ENCODE measurements at places on chromosomes 2 and 18.

- no peak for DNase-seq
Measured at GRCh38 chr2:221385716-221386115, 186.4 kb downstream of the EPHA4 start.

- DNase-seq: no peak
Measured at GRCh38 chr2:13597176-13597575, 880.4 kb downstream of the TRIB2 start.

DNA sequence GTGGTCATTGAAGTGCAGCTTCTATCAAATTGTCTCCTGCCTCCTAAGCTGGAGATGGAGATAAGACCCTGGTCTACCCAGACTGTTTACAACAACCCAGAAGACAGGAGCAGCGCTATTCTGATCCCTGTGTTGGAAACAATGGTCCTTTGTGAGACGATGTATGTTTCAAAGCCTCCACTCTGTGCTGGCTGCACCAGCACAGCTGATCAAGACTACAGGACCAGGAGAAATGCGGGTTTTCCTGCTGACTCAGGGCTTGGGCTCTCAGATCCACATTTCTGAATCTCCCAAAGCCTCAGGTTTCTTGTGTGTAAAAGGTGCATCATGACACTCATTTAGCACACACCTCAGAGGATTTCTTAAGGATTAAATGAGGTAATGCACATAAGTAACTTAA is 92.0 kb downstream of the POU3F3 start:
- DNase-seq: no peak

GRCh38 chr2:32446369-32446768 is 89.5 kb downstream of the BIRC6 start:
- no peak for DNase-seq

- no peak for DNase-seq
Measured at GRCh38 chr18:5972298-5972697, 77.0 kb upstream of the TMEM200C start.

- DNase-seq: no peak
Measured at GRCh38 chr2:98464772-98465310, 20.2 kb downstream of the INPP4A start.

GRCh38 chr2:218166791-218167190 is at the start of gene CXCR1:
Gene CXCR1 (minus strand): TSS chr2:218166962. CDS start chr2:218165211, 1,751 bp downstream.
- no peak for DNase-seq

GRCh38 chr2:179532863-179533278 is 268.2 kb upstream of the SESTD1 start:
- no peak for DNase-seq

- DNase-seq: no peak
Measured at GRCh38 chr2:39435741-39436591, 1.1 kb downstream of the MAP4K3 start.

- DNase-seq: no peak
Measured at GRCh38 chr2:1482253-1482675, 69.0 kb downstream of the TPO start.

DNA sequence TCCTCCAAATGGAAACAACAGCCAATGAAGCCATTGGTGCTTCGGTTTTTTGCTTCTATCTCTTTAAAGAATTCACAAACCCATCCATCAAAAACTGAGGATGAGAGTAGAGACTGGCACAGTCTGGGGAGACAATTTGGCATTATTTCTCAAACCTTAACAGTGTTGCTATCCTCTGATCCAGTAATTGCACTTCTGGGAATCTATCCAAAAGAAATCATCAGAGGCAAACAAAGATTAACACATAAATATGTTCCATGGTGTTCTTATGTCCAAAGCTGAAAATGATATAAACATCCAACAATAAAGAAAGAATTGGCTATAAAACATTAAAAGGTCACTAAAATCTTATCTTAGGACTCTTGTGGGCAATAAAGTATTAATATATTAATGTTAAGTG is 35.1 kb downstream of the REEP1 start:
- no peak for DNase-seq

DNA sequence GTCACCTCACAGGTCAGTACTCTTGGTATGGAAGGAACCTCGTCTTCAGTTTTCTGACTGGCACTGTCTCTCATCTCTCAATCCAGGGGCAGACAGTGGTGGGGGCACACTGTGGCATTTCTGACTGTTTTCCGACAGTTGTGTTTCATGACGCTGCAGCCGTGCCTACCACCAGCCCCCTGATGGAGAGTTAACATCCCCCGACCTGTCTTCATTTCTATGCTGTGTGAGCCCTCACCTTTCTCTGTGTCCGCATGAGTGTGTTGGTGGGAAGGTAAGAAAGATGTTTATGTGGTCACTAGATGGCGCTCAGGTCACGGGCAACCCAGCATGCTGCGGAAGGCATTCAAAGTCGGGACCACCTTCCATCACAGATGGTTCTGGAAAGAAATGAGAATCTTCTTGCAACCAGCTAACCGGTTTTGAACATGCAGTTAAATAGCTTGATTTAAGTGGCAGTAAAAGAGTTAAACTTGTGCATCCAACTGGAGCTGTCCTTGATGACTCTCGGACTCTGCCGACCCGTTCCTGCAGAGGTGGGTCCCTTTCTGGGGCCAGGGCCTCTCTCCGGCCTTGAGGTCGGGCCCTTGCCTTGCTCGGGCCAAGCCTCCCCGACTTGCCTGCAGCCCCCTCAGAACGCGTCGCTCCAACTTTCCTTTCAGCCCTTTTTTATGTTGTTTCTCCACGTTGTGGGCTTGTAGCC is 92.4 kb downstream of the DYSF start:
- DNase-seq: no peak

GRCh38 chr2:44137872-44138551 is 30.7 kb upstream of the PPM1B start:
- no peak for DNase-seq

GRCh38 chr2:182064019-182064778 is 78.5 kb downstream of the PPP1R1C start:
- no peak for DNase-seq

DNA sequence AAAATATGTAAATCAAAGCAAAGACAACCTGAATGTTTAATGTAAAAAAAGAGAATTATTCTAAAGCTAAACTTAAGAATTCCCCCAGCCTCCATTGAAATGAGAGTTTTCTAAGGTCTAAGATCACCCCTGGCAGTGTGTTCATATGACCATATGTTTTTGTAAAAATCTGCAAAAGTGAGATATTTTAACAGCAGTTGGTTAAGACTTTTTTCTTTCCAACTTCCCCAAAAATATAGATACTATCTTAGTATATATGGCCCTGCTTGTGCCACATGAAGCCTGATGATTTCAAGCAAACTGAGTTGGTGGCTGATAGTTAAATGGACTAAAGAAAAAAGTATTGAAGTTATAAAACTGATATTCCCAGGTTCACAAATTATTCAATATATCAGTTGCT is 35.4 kb downstream of the ZNF804A start:
- no peak for DNase-seq

- no peak for DNase-seq
Measured at GRCh38 chr2:181585732-181586131, 71.2 kb downstream of the CERKL start.

DNA sequence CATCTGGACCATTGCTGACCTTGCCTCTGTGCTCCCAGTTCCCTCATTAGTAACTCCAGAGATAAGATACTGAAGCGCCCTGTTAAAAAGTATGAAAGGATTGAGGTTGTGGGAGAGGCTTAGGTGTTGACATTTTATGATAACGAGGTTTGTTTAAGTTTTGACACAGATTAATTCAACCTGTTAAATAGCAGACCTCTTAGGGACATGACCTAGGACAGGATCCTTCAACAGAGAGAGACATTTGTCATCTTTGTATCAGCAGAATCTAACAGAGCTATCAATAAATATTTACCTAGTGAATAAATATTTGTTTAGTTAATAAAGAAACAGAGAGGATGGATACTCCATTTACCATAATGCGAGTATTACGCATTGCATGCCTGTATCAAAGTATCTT is 99.5 kb downstream of the DCC start:
- DNase-seq: no peak

GRCh38 chr2:207040696-207041095 is 101.4 kb downstream of the CPO start:
- no peak for DNase-seq

GRCh38 chr2:234060236-234060635 is 9.7 kb downstream of the SPP2 start:
- DNase-seq: no peak

DNA sequence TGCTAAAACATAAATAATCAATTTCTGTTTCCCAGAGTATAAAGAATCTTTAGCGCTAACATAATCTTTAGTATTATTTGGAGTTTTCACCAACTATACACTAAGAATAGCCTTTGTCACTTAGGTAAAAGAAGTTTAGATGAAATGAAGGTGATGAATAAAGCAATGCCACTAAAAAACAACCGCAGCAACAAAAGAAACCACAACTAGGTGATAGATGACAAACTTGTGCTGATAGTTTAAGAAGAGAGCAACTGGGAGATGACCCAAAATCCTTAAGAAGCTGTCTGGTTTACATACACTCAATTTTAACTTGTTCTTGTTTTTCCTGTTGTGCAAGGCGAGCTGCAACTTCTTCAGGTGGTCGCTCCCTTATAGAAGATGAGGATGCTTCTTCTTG is 24.8 kb downstream of the IMMT start:
- DNase-seq: no peak

DNA sequence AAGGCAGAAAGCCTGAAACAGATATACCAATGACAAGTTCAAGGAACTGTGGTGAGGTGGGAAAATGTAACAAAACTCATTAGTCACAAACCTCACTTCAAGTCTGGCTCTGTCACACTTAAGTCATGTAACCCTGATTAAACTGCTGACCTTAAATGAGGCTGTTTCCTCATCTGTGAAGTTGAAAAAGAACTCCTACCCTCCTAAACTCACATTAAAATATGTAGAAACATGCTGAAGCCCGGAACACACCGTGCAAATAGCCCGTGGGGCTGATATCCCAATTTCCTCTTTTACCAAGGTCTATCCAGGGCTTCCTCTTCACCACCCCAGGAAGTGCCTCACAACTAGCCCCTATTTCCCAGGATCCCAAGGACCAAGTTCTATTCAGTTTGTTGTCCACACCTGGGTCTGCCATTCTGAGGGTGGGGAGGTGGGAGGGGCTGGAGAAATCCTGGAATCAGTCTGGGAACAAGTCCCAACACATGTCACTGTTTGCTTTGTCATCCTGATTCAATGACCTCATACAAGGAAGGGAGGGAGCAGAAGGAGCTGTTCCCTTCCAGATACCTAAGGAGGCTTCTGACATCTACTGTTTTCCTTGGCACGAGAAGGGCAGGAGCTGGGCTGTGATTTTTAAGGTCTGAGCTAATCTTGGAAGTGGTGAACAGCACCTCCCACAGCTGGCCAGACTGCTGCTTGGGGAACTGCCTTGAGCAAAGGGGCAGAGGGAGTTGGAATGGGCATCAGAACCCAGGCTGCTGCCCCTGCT is 42.3 kb downstream of the SLC4A1AP start:
- no peak for DNase-seq

GRCh38 chr2:48567671-48568070 is 37.7 kb downstream of the STON1 start:
- DNase-seq: no peak

- no peak for DNase-seq
Measured at GRCh38 chr2:102498414-102498813, 25.4 kb downstream of the SLC9A4 start.

- DNase-seq: no peak
Measured at GRCh38 chr18:46693996-46694395, 37.0 kb upstream of the LOXHD1 start.

DNA sequence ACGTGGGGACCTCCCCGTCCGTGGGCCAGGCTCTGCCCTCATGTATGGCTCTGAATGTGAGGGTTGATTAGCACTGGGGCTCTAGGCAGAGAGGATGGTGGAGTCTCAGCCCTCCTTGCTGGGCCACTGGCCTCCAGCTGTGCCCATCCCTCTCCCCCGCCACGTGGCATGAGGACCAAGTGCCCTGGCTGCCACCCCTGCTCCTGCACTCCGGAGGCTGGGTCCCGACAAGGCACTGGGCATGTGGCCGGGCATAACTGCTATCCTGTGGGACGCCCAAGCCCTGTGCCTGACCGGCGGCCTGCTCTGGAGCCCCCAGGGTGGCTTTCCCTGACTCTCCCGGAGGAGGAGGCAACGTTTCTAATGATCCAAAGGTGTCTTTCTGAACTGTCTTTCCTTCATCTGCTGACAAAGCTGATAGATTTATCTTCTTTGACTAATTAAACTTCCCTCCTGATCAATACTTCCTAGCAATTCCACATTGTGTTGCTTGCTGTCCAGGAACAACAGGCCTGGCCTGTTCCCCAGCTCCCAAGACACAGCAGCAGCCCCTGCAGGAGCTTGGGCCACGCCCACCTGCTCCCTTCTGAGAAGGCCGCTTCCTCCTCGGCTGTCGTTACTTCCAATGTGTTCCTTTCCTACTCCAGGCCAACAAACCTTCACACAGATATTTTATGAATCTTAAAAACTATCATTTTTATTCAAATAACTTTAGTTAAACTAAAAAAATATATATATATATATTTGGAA is 132.0 kb downstream of the SNTG2 start:
- no peak for DNase-seq

- no peak for DNase-seq
Measured at GRCh38 chr2:232196802-232197201, 181.7 kb upstream of the ALPP start.

DNA sequence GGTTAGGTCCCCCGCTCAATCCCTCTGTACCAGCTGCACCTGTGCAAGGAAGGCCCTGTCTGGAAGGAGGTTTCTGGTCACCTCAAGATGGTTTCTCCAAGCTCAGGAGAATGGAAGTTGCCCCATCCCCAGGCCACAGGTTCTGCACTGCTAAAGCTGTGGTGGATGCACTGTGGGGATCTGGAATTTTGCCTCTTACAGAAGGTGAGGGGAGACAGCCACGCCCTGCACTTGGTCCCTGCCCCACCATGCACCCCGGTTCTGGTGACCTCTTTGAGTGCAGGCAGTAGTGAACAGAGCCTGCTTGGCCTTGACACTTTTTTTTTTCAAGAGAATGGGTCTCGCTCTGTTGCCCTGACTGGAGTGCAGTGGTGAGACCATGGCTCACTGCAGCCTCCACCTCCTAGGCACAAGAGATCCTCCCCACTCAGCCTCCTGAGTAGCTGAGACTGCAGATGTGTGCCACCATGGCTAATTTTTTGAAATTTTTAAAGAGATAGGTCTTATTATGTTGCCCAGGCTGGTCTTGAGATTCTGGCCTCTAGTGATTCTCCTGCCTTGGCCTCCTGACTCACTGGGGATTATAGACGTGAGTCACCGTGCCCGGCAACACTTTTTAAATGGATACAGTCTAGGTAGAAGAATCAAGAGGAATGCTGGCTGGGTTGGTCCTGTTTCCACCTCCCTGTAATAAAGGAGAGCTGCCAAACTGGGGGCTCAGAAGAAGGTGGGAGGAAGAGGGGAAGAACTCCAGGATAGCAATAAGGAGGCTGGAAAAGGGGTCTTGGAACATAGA is 5.8 kb upstream of the NT5DC4 start:
- no peak for DNase-seq

- no peak for DNase-seq
Measured at GRCh38 chr2:157321466-157321865, 4.2 kb downstream of the ERMN start.

Data from cerebellar nuclear complex (tissue), 1 donor.